Thymus (tissue), 14 donors: ENCODE measurements at places on chromosomes 6 and 20. TPM values are rescaled to one million over a fixed set of nuclear protein-coding genes. Genes with fewer than 3 reads are reported as not detected.

- no peak for DNase-seq
- no peaks in the 10 kb centered on the region for H3K27me3 ChIP-seq
- no peak overlapping the region for H3K4me3 ChIP-seq
- H3K36me3 ChIP-seq: no peaks in the 10 kb centered on the region
These were observed 173.1 kb downstream of the HS3ST5 start for GRCh38 chr6:114169763-114170162.

GRCh38 chr6:95431637-95432228, 145.6 kb upstream of the MANEA start:
- no peaks in the 10 kb centered on the region for H3K27me3 ChIP-seq
- H3K27ac ChIP-seq: no peak overlapping the region
- H3K4me1 ChIP-seq: no peaks in the 10 kb centered on the region
- H3K36me3 ChIP-seq: no peaks in the 10 kb centered on the region
- no peak for DNase-seq

DNA sequence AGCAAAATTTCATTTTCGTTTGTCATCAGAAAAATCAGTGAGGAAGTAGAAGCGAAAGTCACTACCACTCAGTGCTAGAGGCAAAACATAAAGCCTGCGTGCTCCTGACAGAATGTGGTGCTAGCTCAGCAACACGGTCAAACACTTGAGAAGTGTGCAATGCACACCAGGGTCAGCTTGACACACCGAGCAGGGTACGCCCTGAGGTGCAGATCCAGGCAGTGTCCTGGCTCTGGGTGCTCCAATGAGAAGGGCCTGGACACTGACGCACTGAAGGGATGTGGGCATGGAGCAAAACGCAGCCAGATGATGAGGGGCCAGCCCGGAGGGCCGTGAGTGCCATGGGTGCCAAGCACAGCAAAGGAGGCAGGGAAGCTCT, 5.9 kb downstream of the RNASET2 start:
- peak overlapping the region; percentile 68 for H3K27ac ChIP-seq
- no peak overlapping the region for H3K4me3 ChIP-seq
- DNase-seq: no peak
- peaks cover 14% of the 10 kb centered on the region for H3K4me1 ChIP-seq
- peaks cover 15% of the 10 kb centered on the region for H3K36me3 ChIP-seq

- H3K36me3 ChIP-seq: no peaks in the 10 kb centered on the region
- peak overlapping the region; percentile 55 for H3K27ac ChIP-seq
- H3K4me3 ChIP-seq: no peak overlapping the region
- H3K27me3 ChIP-seq: no peaks in the 10 kb centered on the region
- H3K4me1 ChIP-seq: no peaks in the 10 kb centered on the region
These were observed 70.7 kb downstream of the MYB start for GRCh38 chr6:135251498-135252441.

DNA sequence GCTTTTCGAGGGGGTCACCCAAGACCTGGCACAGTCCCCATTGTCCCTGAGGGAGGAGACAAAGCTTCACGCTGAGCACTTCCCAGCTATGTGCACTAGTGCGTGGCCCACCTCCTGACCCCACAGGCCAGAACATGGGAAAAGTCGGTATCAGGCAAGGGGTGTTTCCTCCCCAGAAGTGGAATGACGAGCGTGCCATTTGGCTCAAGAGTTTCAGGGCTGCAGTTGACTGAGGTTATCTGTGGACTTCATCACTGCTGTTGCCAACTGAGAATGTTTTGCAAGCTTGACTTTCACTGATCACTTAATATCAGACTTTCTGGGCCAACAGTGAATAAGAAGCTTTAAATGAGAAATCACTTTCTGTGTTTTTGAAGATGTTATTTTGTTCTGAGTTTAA, 137.0 kb upstream of the AFDN start:
- no peaks in the 10 kb centered on the region for H3K36me3 ChIP-seq
- peaks cover 8% of the 10 kb centered on the region for H3K27me3 ChIP-seq
- no peak overlapping the region for H3K4me3 ChIP-seq
- H3K27ac ChIP-seq: no peak overlapping the region
- H3K4me1 ChIP-seq: no peaks in the 10 kb centered on the region

- H3K4me1 ChIP-seq: no peaks in the 10 kb centered on the region
- H3K4me3 ChIP-seq: no peak overlapping the region
- H3K27ac ChIP-seq: no peak overlapping the region
- no peak for DNase-seq
- no peaks in the 10 kb centered on the region for H3K27me3 ChIP-seq
These were observed 185.4 kb upstream of the VGLL2 start for GRCh38 chr6:117079951-117080350.

DNA sequence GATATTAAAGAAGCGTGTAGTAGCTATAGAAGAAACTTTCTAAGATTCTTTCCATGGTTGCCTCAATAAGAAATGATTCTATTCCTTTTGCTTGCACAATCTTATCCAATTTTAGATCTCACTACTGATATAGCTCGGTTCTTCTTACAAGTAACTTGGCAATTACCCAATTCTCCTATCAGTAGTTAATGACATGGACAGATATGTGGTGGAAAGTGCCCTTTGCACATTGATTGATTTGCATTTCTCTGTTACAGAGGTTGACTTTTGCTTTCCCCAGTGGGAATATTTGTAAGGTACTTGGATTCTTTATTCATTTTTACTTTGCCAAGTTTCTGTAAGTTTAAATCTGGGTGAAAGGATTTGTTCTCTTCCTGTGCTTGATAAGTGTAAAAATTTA, 93.7 kb upstream of the QKI start:
- no peaks in the 10 kb centered on the region for H3K36me3 ChIP-seq
- no peaks in the 10 kb centered on the region for H3K4me1 ChIP-seq
- no peak overlapping the region for H3K27ac ChIP-seq

DNA sequence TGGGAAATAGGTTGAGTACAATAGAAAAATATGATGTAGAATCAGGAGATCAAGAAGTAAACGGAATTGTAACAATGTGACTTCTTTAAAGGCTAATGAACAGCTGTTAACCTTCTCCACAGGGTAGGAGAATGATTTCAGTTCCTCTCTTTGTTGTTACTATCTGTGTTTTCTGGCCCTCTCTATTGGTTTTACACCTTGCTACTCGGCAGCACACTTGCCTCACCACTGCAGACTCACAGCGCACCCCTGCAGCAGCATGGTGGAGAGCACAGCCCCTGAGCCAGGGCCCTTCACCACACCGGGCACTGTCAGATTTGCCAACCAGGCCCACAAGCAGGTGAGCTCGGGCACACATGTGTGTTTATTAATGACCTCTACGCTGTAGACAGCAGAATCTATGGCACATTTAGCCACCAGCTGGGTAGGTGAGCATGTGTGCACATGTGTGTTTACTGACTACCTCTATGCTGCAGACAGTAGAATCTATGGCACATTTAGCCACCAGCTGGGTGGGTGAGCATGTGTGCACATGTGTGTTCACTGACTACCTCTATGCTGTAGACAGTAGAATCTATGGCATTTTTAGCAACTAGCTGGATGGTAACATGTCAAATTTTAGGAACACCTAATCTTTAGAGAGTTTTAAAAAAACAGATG, 16.8 kb downstream of the SFT2D1 start:
- H3K27ac ChIP-seq: no peak overlapping the region
- H3K4me3 ChIP-seq: no peak overlapping the region
- no peaks in the 10 kb centered on the region for H3K4me1 ChIP-seq
- H3K36me3 ChIP-seq: peaks cover 62% of the 10 kb centered on the region
- H3K27me3 ChIP-seq: no peaks in the 10 kb centered on the region
- DNase-seq: no peak

NT5E gene
- total RNA-seq: 3.6 TPM

MARCKS gene
- total RNA-seq: 94.5 TPM

WFDC12 gene
- 1.0 TPM for total RNA-seq

- no peaks in the 10 kb centered on the region for H3K4me1 ChIP-seq
- H3K27me3 ChIP-seq: peaks cover 26% of the 10 kb centered on the region
- no peak for DNase-seq
- no peak overlapping the region for H3K27ac ChIP-seq
- H3K4me3 ChIP-seq: no peak overlapping the region
These were observed 159.9 kb downstream of the GRM4 start for GRCh38 chr6:33985947-33986346.

- H3K27ac ChIP-seq: no peak overlapping the region
- H3K36me3 ChIP-seq: no peaks in the 10 kb centered on the region
- no peaks in the 10 kb centered on the region for H3K4me1 ChIP-seq
- no peak overlapping the region for H3K4me3 ChIP-seq
These were observed 19.3 kb downstream of the CITED2 start for GRCh38 chr6:139355172-139355571.

GRCh38 chr20:10511170-10511508, 76.0 kb downstream of the SLX4IP start:
- no peak overlapping the region for H3K4me3 ChIP-seq
- H3K4me1 ChIP-seq: peaks cover 22% of the 10 kb centered on the region
- no peaks in the 10 kb centered on the region for H3K36me3 ChIP-seq
- no peak for DNase-seq
- no peaks in the 10 kb centered on the region for H3K27me3 ChIP-seq

GRCh38 chr6:142925575-142926110, 19.3 kb downstream of the HIVEP2 start:
- no peak overlapping the region for H3K27ac ChIP-seq
- no peak overlapping the region for H3K4me3 ChIP-seq
- H3K27me3 ChIP-seq: no peaks in the 10 kb centered on the region
- DNase-seq: no peak

OVOL2 gene
- 0.94 TPM for total RNA-seq

SYNDIG1 gene
- 3.2 TPM for total RNA-seq

SIM1 gene
- total RNA-seq: 0.05 TPM

DNA sequence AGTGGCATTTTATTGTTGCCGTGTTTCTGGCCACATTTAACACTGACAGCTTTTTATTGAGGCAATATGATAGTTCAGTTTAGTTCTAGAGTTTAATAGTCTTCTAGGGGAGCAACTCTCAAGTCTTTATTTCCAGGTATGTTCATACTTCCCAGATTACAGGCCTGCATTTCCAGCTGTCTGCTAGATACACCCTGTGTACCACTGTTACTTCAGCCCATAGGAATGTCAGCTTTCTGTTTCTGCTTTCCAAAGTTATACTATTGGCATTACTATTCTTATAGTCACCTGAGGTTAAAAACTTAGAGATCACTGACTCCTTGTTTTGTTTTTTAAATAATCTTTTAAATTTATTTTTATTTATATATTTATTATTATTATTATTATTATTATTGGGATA, 7.6 kb downstream of the ZNF451 start:
- H3K36me3 ChIP-seq: peaks cover 52% of the 10 kb centered on the region
- H3K4me1 ChIP-seq: no peaks in the 10 kb centered on the region
- no peak overlapping the region for H3K4me3 ChIP-seq
- DNase-seq: no peak

CCDC170 gene
- total RNA-seq: 0.66 TPM

SCRT2 gene
- not detected for total RNA-seq

DNA sequence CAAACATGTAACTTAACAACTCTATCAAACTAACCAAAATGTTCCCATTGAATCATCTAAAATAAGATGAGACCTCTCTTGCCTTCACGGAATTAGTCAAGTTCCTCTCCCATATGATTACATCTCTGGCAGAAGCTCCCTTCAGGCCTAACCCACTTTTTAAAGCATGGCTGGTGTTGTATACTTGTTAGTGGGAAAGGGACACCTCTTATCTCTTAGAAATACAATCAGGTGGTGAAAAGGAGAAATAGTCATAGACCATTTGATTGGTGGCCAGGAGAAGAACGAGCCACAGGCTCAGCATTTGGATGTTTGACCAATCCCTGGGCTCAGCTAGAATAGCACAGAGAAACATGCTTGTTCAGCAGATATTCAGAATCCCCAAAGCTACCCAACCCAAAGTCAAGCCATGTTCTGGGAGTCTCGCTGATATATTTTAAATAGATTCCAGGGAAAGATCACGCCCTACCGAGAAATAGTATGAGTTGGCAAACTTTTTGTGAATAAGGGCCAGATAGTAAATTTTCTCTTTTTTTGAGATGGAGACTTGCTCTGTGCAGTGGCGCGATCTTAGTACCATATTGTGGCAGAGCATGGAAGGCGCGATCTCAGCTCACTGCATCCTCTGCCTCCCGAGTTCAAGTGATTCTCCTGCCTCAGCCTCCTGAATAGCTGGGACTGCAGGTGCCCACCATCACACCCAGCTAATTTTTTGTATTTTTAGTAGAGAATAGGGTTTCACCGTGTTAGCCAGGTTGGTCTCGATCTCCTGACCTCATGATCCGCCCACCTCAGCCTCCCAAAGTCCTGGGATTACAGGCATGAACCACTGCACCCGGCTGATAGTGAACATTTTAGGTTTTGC, 126.3 kb upstream of the MYLIP start:
- H3K27ac ChIP-seq: no peak overlapping the region
- no peak for DNase-seq
- no peaks in the 10 kb centered on the region for H3K27me3 ChIP-seq

TRIM40 gene
- total RNA-seq: 0.09 TPM

- no peaks in the 10 kb centered on the region for H3K36me3 ChIP-seq
- H3K27me3 ChIP-seq: peaks cover 2% of the 10 kb centered on the region
- no peak overlapping the region for H3K4me3 ChIP-seq
- peaks cover 22% of the 10 kb centered on the region for H3K4me1 ChIP-seq
These were observed 8.3 kb downstream of the PPP1R3G start for GRCh38 chr6:5093231-5094015.

- peak overlapping the region; percentile 87 for H3K27ac ChIP-seq
- H3K27me3 ChIP-seq: no peaks in the 10 kb centered on the region
- H3K36me3 ChIP-seq: no peaks in the 10 kb centered on the region
These were observed 108.4 kb downstream of the RTN4IP1 start for GRCh38 chr6:106520711-106521401.

DNA sequence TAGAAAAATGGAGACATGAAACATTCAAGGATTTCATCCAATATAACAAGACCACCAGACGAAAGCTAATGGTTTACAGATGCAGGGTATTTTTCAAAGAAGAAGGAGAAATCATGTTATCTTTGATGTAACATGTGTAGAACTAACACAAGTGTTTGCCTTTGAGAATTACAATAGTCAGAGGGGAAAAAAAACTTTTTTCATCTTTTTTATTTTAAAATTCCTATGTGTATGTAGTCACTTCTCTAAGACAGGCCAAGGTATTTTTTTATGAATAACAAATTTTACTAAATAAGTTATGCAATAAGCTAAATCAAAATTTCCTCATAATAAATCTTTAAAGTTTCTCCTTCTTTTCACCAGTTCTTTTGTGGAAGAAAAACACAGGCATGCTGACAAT, 161.4 kb downstream of the PDE7B start:
- no peaks in the 10 kb centered on the region for H3K4me1 ChIP-seq
- no peak overlapping the region for H3K27ac ChIP-seq
- no peaks in the 10 kb centered on the region for H3K27me3 ChIP-seq
- DNase-seq: no peak
- no peaks in the 10 kb centered on the region for H3K36me3 ChIP-seq

ISM1 gene
- 0.66 TPM for total RNA-seq

DNA sequence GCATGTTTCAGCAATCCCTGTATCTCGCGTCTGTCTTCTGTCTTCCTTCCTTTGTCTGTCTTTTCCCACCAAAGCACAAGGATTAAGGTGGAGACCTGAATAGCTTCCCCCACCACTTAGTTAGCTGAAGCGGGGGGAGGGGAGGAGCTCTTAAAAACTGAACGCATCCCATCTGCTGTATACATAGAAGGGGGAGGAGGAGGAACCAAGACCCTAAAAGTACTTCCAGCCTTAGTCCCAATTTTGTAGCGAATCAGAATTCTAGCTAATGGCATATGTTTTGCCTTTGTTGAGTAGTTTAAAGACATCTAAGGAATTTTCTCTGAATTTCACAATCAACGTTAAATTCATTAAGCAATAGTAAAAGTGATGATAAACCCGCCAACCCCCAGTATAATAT, 47.9 kb downstream of the GNAS start:
- H3K4me1 ChIP-seq: peaks cover 6% of the 10 kb centered on the region
- no peak for DNase-seq
- no peak overlapping the region for H3K27ac ChIP-seq
- no peak overlapping the region for H3K4me3 ChIP-seq
- H3K36me3 ChIP-seq: peaks cover 88% of the 10 kb centered on the region

IPCEF1 gene
- 13.1 TPM for total RNA-seq

STMND1 gene
- 0.05 TPM for total RNA-seq
